Activated T-helper 1 cell treated with anti-CD3 and anti-CD28 coated beads, Interleukin-12 subunit alpha, Interleukin-12 subunit beta, Interleukin-2, Interleukin-4 antibody, amounts not matched to agents 30 ng/mL and 10 ng/mL and 1 ng/mL, durations not matched to agents 14 hours and 24 hours and 36 hours (primary cell): ENCODE measurements at places on chromosomes 3 and 15.

DNA sequence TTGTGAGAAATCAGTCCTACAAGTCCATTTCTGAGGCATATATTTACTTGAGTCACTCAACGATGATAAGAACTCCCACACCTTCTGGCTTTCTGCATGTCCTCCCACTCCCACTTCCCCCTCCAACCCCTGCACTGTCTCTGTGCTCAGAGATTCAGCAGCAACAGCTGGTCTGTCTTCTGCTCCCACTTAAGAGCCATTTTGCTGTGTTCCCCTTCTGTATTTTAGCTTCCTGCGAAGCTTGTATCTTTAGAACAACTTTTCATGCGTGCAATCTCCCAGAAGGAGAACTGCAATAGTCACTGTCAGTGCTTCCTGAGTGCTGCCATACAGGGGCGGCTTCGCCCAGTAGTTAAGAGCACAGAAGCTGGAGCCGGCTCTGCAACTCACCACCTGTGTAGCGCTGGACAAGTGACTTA is 90.0 kb upstream of the SPATA12 start:
- DNase-seq, result no peak

- DNase-seq, result no peak
These were observed 2.5 kb downstream of the SEMA3B start for GRCh38 chr3:50271314-50271936.

GRCh38 chr3:18937574-18937973 is 210.7 kb upstream of the KCNH8 start:
- DNase-seq, result no peak

GRCh38 chr3:158519776-158520175 is 51.2 kb upstream of the MLF1 start:
- DNase-seq, result no peak

DNA sequence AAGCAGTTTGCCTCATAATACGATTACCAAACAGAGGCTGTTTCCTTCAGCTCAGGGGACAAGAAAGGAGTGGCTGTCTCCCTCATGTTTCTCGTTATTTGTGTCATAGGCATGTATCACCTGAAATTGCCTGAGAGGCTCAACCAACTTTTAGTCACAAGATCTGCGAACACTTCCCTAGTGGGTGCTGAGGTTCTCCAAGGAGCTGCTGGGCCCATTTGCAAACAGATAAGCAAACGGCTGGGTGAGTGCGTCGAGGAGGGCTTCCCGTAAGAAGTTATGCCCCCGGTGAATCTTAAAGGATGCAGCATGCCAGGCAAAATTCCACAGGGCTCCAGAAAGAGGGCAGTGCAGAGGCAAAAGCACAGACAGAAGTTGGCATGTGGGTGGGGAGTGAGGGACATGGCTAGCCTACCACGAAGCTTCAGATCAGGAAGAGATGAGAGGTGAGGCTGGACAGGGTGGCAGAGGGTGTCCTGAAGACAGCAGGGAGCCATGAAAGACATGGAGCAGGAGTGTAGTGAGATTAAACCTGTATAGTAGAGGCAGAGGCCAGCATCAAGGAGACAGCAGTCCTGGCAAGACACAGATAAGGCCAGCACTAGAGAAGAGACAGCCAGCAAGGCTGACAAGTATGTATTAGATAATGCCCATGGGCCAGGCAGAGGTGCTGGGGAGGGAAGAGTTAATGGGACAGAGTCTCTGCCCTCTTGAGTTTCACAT is 4.0 kb upstream of the GP9 start:
- no peak for DNase-seq

GRCh38 chr3:159091936-159092335 is 290.1 kb downstream of the MFSD1 start:
- DNase-seq, result no peak

GRCh38 chr15:89002830-89003229 is 85.4 kb upstream of the ABHD2 start:
- no peak for DNase-seq

DNA sequence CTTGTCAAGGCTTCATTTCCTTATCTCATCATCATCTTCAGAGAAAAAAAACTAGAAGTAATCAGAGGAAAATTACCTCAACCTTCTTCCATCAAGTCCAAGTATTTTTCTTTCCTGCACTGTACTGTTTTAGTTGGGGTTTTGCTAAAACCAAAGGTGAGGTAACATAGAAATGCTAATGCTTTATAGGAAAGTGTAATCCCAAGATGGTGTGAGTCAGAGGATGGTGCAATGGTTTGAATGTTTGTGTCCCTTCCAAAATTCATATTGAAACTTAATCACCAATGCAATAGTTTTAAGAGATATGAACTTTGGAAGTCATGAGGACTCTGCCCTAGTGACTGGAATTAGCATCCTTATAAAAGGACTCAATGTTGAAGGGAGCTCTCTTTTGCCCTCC is 79.5 kb downstream of the KBTBD8 start:
- DNase-seq, result no peak

GRCh38 chr3:90007778-90008499 is 900.5 kb downstream of the EPHA3 start:
- DNase-seq, result no peak

DNA sequence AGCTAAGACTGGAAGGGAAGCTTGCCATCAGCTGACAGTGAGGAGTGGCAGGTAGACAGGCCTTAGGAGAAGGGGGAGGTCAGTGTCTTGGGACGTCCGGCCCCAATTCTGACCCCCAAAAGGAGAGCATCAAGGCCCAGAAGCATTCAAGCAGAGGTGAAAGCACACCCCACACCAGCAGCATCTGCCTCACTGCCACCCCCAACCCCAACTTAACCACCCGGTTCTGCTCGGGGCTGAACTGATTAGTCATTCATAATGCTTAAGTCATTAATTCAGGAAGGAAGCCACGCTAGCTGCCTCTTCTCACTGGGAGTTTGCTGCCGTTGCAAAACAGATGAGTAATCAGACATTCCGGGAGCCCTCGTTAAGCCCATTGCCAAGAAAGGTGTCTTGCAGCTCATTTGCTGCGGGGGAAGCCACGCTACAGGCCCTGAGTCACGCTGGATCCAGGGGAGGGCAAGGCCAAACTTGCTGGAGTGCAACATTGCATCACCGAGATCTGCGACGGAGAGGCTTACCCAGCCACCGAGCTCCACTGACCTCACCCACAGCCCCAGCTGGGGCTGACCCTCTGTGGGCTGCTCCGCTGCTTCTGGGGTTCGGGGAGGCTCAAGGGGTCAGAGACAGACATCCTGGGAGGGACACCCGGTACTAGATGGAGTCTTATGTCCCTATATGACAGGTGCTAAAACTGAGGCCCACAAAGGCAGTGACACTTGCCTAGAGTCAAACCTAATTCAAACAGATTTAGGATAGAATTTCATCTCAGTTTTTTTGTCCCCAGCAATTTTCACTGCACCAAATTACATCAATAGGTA is 46.4 kb upstream of the HES1 start:
- DNase-seq, result peak; percentile 33

- DNase-seq, result no peak
These were observed 45.4 kb downstream of the WWTR1 start for GRCh38 chr3:149612456-149612855.

DNA sequence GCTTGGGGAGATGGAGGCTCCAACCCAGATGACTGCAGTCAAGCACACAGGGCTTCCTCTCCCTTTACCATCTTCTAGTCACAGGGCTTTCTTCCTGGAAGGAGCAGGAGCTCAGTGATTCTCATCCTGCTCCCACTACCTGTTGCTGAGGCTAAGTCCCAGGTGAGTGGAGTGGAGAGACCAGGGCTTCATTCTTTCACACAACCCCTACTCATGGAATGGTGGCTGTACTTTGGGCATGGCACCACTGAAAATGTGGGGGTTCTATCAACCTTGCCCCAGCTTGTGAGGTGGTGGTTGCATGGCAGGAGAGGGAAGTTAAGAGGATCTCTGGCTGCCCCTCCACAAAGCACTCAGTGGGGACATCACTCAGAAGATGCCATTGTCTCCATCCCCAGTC is 36.8 kb upstream of the RAD18 start:
- DNase-seq, result no peak

GRCh38 chr3:38655708-38656300 is 6.3 kb upstream of the SCN5A start:
- no peak for DNase-seq

- no peak for DNase-seq
These were observed 66.5 kb downstream of the FBN1 start for GRCh38 chr15:48578965-48579364.

DNA sequence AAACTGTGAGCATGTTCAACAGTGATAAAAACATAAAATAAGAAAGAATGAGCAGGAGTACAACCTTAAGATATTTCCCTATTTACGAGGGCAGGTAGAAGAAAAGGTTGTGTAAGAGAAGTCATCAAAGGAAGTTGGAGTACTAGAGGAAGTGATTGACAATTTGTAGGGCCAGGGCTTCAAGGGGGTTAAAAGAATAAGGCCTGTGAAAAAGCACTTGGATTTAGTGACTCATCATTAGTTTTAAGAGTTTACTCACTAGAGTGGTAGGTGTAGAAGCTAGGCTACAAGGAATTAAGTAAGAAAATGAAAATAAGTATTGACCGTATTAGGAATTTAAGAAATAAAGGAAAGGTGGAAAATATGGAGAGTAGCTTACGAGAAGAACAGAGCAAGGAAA is 23.6 kb downstream of the KCNMB3 start:
- no peak for DNase-seq

GRCh38 chr3:18233987-18234716 is 191.0 kb downstream of the SATB1 start:
- no peak for DNase-seq

GRCh38 chr3:20700714-20701113 is 514.7 kb upstream of the SGO1 start:
- no peak for DNase-seq

DNA sequence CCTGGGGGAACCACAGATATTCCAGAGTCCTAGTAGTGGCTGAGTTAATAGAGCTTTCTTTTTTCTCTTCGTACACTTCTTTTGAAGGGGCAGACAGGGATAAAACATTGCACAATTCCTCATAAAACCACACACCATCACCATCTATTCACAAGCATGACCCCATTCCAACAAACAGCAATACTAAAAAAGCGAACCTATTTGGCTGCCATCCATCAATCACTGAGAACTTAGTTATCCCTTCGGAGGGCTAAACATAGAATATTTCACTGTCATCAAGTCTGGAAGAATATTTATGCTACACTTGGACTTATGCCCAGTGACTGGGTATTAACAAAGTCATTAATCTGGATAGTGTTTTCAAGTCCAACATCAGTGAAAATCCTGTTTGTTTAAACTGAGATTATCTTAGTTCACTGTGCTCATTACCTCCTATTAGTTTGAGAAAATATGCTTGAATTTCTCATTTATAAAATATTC is 80.3 kb upstream of the PRTG start:
- DNase-seq, result no peak

DNA sequence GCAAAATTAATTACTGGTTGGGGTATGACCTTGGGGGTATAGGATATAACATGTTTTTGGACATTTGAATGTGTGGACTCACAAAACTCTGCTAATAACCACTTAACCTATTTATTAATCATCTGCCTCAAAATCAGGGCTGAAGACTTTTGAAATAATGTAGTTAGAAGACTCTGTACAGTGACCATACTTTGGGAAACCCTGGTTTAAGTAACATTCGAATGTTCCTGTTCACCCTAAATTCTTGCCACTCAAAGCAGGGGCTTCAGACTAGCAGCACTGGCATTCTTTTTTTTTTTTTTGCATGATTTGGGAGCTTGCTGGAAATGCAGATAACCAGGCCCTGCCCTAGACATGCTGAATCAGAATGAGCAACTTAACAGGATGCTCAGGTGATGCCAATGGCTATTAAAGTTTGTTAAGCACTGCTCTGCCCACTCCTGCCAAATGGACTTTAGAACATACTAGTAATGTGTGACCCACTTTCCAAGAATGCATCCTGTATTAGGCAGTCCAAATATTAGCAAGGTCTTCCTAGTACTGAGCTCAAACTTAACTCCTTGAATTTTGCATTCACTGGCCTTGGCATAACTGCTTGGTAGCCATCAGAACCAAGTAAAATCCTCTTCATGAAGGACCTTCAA is 12.7 kb upstream of the ST3GAL6 start:
- no peak for DNase-seq

DNA sequence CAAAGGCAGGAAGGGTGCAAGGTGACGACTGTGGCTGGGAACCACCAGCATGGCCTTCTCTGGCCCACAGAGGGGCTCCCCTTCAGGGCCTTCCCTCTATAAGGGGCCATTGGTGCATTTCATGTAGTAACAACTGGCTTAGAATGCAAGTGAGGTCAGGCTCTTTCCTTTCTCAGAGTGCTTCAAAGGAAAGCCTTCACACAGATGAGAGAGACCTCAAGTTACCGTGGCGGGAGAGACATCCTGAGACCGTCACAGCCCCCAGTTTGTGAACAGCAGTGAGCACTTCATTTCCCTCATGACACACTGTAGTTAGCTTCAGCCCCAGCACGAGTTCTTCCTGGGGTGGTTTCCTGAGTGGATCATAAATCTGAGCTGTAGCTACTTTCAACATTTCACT is 96.6 kb upstream of the LIMD1 start:
- DNase-seq, result no peak

GRCh38 chr3:193194371-193194770 is 46.7 kb upstream of the PLAAT1 start:
- DNase-seq, result no peak

DNA sequence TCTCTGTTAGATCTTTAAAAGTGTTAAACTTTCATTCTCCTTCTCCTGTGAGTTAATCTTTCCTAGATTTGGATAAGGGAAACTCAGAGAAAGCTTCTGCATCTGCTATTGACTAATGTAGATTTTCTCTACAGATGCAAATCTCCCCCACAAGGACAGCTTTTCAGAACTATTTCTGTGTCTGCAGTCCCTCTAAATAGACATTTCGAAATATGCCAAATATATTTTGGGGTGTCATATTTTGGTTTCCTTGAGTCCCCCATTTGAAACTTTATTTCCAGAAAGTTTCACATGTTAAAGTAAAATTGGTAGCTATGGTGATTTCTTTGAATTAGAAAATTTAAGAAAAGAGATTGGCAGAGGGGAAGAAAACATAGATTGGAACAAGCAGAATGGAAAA is 852.3 kb upstream of the ALCAM start:
- DNase-seq, result no peak
